Foreskin keratinocyte (primary cell): ENCODE measurements at places on chromosomes 5 and 9. TPM values are rescaled to one million over a fixed set of nuclear protein-coding genes. Genes with fewer than 3 reads are reported as not detected.

LECT2 gene
- not detected in 2 replicates for polyA plus RNA-seq

DNA sequence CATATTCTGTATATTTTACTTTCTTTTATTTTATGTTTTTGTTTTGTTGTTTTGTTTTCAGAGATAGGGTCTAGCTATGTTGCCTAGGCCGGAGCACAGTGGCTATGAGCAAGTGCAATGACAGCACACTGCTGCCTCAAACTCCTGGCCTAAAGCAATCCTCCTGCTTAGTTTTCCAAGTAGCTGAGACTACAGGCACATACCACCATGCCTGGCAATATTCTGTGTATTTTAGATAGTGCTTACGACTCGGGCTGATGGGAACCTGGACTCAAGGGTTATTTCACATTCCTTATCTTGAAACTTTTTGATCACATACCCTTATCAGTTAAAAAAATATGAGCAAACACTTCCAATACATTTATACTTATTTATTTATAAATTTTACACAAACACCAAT is 119.0 kb upstream of the STARD4 start:
- DNase-seq = no peak

SLC36A3 gene
- not detected in 2 replicates for polyA plus RNA-seq

DNA sequence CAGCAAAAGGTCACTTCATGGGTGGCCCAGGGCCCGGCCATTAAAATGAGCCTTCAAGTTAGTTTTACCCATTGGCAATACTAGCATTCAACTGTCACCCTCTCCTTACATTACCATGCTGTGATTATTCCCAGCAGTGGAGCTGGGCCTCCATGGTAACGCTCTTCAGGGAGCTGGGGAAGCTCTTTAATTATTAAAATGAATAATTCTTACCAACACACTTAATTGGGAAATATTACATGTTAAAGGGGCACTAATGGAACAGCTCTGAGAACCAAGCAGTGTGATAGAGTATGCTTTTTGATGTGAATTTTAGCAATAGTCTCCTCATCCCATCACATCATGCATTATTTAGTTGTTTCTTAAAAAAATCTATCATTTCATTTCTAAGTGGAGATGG is 187.2 kb downstream of the CEMIP2 start:
- DNase-seq = no peak

NDOR1 gene
- 12.1 and 12.8 TPM in 2 replicates for polyA plus RNA-seq

DNA sequence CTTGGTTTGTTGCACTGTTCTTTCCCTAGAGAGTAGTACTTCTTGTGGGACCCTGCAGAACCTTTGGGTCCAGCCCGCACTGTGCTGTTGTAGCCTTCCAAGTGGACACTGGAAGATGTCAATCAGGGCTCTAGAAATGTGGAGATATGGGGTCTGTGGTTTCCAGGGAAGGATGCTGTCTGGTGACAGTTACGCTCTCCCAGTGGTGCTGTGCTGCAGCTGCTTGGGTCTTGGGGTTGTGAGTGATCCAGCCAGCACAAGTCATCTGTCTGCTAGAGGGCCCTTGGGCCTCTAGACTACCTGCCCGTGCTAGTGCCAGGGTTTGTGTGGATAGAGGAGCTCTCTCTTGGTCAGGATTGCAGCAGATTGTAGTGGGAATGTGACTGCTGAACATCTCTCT is 484.5 kb downstream of the DMAC1 start:
- DNase-seq = no peak

- no peak for DNase-seq
Measured at GRCh38 chr5:68243251-68243650, 27.7 kb downstream of the PIK3R1 start.

GRCh38 chr5:73392775-73393174 is 55.8 kb downstream of the FOXD1 start:
- no peak for DNase-seq

CYLC2 gene
- polyA plus RNA-seq = not detected in 2 replicates

- no peak for DNase-seq
Measured at GRCh38 chr5:122114501-122114900, 14.8 kb upstream of the ZNF474 start.

SLC36A2 gene
- polyA plus RNA-seq = not detected in 2 replicates

PCDHA1 gene
- not detected in 2 replicates for polyA plus RNA-seq

DNA sequence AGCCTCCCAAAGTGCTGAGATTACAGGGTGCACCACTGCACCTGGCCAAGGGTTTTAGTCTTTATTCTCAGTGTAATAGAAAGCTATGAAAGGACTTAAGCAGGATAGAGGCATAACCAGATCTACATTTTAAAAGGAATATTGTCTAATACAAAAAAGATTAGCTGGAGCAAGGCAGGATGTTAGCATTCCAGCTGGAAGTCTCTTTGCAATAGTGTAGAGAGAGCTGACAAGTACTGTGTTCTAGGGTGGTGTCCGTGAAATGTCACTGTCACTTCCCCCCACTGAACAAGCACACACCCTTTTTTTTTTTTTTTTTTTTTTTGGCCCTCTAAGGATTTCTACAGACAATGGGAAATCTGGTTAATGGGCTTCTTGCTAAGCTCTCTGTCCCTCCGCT is 24.2 kb upstream of the DEPDC1B start:
- no peak for DNase-seq

GGTA1 gene
- polyA plus RNA-seq = not detected in 2 replicates

GRCh38 chr5:125179612-125180011 is 433.2 kb upstream of the ZNF608 start:
- DNase-seq = no peak

OGN gene
- not detected in 2 replicates for polyA plus RNA-seq

DNA sequence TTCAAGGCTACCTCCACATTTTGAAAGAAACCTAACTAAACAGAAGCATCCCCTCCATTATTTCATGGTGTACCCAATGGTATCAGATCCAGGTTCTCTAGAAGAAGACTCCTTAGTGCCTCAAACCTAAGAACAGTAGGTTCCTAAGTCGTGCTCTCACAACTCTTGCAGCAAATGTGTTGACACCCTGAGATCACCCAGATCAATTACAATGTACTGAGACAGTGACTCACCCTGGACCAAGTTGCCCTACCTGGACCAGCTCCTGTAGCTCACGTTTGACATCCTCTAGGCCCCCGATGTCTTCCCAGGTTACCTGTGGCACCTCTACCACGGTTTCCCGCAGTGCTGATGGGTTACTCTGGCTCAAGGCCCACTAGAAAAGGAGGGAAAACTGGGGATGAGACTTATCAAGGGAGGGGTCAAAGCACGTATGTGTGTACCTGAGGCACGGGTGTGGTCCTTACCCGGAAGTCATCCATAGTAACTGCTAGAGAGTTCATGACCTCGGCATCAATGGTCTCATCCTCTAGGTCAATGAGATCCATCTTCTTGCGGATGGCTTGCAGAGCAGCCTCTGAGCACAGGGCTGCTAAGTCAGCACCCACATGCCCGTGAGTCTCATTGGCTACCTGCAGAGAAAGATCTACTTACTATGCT is 11.7 kb downstream of the VCP start:
- DNase-seq = no peak
